Stimulated activated CD4-positive, alpha-beta T cell treated with anti-CD3 and anti-CD28 coated beads, Interleukin-1b, Interleukin-23, amount 100 ng/mL, for 1 hour (primary cell): ENCODE measurements at places on chromosomes 13 and 19.

DNA sequence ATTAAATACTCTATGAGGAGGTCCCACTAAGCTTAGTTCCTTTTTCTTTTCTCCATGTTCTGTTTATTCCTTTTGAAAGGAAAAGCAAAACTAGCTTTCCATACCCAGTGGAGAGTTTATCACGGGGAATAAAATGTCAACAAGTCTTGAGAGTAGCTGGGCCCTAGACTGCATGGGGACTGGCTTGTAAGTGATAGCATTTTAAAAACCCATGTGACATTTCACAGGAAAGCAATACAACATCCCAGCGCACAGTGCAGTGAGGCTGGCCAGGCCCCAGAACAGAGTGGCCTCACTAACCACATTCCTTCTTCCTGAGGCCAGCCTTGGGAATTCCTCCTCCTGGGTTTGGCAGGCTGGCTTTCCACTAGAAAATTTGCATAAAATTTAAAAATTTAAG lies 149.8 kb downstream of the DLEU7 start:
- DNase-seq, result no peak

- no peak for DNase-seq
Observed at GRCh38 chr13:97188207-97188606, 33.9 kb upstream of the MBNL2 start.

GRCh38 chr19:15426485-15427349 lies 7.9 kb upstream of the AKAP8L start:
- DNase-seq, result no peak

- DNase-seq, result no peak
Observed at GRCh38 chr19:1004803-1005664, 4.8 kb downstream of the GRIN3B start.

- DNase-seq, result no peak
Observed at GRCh38 chr19:11094520-11094894, 5.2 kb downstream of the LDLR start.

DNA sequence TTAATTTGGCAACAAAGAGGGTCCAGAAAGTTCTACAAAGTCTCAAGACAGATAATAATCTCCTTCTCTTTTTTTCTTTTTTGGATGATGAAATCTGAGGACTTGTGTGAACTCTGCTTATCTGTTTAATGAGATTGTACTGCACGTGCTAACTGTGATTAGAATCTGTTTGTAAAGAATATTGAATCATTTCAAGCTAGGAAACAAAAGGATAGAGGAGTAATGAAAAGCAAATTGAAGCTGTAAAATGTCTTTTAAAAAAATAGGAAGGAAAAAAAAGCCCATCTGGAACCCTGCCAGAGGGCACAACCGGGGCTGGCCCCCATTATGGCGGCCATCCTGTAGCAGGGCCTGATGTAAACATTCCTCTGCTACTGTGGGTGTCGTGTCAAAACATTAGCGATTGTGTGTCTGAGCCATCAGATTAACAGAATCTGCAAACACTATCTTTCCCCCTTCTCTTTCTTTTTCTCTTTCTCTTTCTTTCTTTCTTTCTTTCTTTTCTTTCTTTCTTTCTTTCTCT lies 83.0 kb downstream of the FLT1 start:
- no peak for DNase-seq

DNA sequence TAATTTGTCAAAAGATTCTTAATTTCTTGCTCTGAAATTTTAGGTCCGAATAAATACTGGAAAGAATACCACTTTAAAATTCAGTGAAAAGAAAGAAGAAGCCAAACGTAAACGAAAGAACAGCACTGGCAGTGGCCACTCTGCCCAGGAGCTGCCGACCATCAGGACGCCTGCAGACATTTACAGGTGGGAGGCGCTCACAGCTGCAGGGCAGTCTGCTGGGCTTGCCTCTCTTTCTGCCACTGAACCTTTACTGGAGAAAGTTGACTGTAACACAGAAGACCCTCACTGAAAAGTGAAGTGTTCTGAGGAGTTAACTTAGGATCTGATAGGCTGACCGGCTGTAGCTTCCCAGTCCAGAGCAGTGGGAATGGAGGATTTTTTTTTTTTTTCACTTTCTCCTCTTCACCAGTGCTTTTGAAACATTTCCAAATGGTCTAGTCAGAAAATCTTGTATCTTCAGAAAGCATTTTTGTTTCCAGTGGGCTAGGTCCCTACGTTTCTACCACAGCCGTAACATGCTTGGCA lies 69.1 kb downstream of the URI1 start:
- no peak for DNase-seq

DNA sequence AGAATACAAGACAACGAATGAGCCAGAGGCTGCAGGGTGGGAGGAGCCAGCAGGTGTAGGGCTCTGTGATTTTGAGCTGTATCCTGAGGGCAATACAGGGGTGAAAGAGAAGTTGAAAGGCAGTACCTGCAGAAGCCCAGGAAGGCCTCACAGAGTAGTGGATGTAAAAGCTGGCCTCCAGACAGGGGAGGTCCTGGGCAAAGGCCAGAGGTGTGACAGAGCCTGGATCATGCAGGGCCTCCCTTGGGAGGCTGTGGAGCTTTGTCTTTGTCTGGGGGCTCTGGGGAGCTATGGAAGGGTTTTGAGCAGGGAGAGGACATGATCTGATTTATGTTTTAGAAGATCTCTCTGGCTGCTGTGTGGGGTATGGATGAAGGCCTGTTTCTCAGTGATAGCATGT lies 2.7 kb downstream of the MEGF8 start:
- no peak for DNase-seq

- no peak for DNase-seq
Observed at GRCh38 chr13:99404005-99404755, 97.0 kb upstream of the GPR183 start.

- no peak for DNase-seq
Observed at GRCh38 chr13:92530364-92530763, 696.2 kb upstream of the GPC6 start.

- no peak for DNase-seq
Observed at GRCh38 chr19:42436006-42436405, 6.7 kb downstream of the CXCL17 start.

DNA sequence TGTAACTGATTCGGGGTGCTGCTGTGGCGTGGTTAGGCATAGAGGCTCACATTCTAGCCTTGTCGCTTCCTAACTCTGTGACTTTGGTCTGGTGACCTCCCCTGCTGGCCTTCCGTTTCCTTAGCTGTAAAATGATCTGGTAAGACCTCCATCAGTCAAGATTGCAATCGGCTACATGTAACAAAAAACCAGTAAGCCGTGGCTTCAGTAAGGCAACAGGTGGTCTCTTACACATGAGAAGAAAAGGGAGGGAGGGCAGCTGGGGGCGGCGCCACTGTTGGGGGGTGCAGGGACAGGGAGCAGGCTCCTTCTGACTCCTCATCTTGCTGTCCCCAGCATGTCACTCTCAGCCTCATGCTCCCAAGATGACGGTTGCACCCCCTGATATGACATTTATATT lies 148.0 kb downstream of the SIPA1L3 start:
- DNase-seq, result no peak

DNA sequence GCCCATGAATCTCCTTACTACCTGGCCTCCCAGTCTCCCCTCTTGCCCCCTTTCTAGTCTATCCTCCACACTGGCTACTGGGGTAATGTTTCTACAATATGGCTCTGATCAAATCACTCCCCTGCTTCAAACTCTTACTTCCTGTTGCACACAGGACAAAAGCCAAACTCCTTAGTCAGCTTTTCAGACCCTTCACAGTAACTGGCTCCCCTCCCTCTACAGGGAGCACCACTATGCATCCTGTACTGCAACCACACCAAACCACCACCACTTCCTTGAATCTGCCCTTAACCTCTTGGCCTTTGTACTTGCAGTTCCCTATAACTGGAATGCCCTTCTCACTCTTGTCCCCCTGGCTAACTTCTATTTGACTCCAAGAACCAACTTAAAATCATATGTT lies 32.2 kb downstream of the DEDD2 start:
- DNase-seq, result no peak

DNA sequence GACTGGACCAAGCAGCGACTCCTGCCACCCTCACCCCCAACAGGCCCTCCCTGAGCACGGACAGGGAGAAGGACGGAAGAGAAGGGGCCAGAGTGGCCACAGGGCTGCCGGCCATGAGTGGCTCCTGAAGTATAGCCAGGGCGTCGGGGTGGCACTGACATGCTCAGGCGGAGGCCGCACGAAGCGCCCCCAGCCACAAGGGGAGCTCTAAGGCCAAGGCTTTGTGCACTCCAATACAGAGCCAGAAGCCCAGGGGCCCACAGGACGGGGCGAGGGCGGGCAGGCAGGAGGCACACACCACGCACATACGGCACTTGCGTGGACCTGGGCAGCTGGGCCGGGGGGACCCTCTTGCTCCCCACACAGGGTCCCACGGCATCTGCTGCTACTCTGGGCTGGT lies 52.0 kb downstream of the KLF2 start:
- no peak for DNase-seq

GRCh38 chr19:43747557-43748204 lies 7.1 kb downstream of the SMG9 start:
- DNase-seq, result no peak

DNA sequence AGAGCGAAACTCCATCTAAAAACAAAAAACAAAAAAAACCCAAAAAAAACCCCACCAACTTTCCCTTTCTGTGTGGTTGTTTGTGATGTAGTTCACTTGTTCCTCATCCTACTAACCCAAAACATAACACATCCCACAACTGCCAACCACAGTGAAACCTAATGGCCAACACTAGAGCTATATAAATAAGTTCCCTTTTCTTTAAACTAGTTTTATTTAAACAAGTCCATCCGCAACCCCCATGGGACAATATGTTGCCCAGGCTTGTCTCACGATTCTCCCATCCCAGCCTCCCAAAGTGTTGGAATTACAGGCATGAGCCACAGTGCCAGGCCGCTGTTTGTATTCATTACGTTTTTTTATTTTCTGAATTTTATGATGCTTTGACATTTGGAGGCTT lies 71.2 kb upstream of the ADGRE5 start:
- no peak for DNase-seq

DNA sequence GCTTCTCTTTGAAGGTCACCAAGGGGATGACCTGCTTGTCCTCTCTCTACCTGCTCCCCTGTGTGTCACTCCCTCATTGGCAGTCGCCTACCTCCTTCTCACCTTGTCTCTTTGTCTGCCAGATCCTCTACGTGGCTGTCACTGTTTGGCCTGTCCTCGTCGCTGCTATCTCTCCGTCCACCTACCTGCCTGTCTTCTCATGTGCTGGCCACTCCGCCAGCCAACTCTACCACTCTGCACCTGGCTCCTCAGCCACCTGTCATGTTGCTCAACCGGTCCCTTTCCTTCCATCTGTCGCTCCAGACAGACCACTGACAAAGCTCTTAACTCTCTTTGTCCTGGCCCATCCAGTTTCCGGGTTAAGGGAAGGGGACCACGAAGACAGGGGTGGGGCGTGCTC lies at the start of gene KLK12:
TSS of gene KLK12 (minus strand) at position 299 of the 400 bp plus-strand sequence. CDS start 381 bp downstream, outside the sequence.
- DNase-seq, result no peak

GRCh38 chr13:45704854-45705695 lies 3.0 kb downstream of the CBY2 start:
- DNase-seq, result no peak

DNA sequence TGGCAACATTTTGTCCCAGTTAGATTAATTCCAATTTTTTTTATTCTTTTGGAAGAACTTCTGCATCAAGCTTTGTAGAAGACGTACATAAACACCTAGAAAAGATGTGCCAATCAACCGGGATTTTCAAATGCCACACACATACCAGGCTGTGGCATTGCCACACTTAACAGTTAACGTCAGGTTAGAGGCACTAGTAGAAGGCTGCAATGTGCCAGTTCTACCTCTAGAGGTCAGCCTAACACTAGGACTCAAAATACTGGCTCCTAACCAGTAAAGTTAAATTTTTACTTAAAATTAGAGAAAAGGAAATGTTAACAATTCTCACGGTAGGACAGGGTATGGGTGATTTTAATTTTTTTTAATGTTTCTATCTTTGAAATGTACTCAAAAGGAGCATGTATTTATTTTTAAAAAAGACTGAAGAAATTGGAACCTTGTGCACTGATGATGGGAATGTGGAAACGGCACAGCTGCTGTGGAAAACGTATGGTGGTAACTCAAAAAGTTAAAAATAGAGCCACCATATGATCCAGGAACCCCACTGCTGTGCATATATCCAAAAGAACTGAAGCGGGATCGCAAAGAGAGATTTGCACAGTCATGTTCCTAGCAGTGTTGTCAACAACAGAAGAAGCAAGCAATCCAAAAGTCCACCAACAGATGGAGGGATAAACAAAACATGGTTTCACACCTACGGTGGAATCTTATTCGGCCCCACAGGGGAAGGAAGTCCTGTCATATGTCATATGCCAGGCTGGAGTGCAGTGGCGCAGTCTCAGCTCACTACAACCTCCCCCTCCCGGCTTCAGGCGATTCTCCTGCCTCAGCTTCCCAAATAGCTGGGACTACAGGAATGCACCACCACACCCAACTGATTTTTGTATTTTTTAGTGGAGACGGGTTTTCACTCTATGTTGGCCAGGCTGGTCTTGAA lies 30.3 kb downstream of the CRYL1 start:
- DNase-seq, result no peak
